Calu3 (cell line): ENCODE measurements at places on chromosomes 5 and 9. TPM values are rescaled to one million over a fixed set of nuclear protein-coding genes. Genes with fewer than 3 reads are reported as not detected.
A peak's percentile ranks its signal among the peaks of the same experiment; 100 is the strongest.

Gene SPINK13
- not detected in 2 replicates for total RNA-seq

- no peak for DNase-seq
These were observed 403.6 kb upstream of the IRX2 start for GRCh38 chr5:3155046-3155445.

DNA sequence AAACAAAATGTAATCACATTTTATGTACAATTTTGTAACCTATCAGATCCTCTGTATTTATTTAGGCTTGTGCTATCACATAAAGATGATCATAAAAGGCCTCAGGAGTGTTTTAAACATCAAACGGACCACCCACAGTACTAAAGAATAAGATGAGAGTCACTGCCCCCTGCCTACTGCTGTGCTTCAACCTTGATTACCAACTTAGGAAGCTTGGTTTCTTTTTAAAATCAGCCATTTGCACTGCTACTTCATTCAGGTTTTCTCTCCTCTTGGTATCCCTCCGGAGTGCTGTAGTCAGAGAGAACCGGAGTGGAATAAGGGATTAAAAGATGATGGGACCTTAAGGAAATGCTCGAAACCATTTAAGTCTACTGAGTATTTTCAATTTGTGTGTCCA is 6.9 kb downstream of the C7 start:
- no peak for DNase-seq

DNA sequence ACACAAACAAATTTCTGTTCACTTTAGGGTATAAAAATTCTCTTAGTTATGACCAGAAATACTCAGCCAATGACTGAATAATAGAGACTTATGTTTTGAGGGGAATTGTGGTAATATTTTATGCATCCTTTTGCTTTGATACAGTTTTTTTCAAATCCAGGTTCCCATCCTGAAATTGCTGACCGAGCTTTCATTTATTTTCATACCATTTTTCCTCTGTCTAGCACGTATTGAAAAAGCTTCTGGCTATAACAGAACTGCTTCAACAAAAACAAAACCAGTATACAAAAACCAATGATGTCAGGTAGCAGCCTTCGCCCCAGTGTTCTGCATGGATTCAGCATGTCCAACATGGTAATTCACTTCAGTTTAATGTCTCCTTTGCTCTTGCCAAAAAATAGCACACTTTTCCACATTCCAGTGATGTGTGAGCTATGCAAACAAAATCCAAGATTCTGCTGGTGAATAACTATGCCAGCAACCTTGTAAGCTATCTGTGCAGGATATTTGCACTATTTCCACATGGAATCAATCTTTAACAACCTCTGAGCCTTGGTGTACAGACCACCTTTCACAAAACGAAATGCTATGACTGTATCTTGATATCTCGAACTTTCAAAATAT is 22.0 kb downstream of the CCNH start:
- no peak for DNase-seq

GRCh38 chr5:132417461-132417860 is 48.0 kb downstream of the SLC22A5 start:
- no peak for DNase-seq

GRCh38 chr9:19934301-19934871 is 145.5 kb upstream of the SLC24A2 start:
- DNase-seq, result peak; percentile 2

- no peak for DNase-seq
These were observed 9.8 kb downstream of the CKMT2 start for GRCh38 chr5:81242906-81243436.

GRCh38 chr9:93531374-93531773 is 45.0 kb upstream of the PHF2 start:
- DNase-seq, result no peak

DNA sequence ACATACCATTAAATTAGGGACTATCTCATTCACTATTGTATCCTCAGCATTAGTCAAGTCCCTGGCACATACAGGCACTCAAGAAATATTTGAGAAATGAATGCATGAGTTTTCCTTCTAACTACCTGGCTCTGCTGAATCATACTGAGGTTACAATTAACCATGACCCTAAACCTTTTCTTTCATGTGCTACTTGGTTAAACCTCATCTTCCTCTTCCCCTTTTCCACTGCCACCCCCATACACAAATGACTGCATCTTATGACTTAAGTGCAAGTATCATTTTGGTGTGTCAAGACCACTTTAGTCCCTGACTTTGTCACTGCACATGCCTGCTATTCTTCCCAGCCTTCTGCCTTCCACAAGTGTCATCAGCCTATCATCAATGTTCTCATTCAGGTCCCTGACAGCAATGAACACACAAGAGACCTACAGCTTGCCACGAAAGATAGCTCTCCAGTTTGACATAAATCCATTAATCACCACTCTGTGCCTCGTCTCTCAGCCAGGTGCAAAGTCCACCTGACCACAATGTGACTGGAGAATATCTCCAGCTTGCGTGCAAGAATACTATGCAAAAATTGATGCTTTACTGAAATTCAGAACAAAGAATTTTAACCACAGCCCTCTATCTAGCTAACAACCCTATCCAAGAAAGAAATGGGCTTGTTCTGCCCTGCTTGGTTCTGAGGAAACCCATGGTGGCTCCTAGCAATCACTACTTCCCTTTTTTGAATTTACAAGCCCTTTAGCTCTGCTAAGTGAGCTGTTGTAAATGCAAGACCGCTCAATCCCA is 74.5 kb downstream of the MAPKAP1 start:
- peak; percentile 7 for DNase-seq

Gene KCNMB1
- total RNA-seq, result not detected in 2 replicates

GRCh38 chr9:70411121-70411929 is 3.1 kb downstream of the KLF9 start:
- no peak for DNase-seq

- peak; percentile 23 for DNase-seq
These were observed 268.6 kb upstream of the ARRDC3 start for GRCh38 chr5:91651704-91652103.

- DNase-seq, result no peak
These were observed 199.4 kb downstream of the GAPVD1 start for GRCh38 chr9:125460883-125461635.

GRCh38 chr5:81579262-81579924 is 171.5 kb downstream of the SSBP2 start:
- DNase-seq, result no peak

Gene UBQLN1
- 108 and 121 TPM in 2 replicates for total RNA-seq

DNA sequence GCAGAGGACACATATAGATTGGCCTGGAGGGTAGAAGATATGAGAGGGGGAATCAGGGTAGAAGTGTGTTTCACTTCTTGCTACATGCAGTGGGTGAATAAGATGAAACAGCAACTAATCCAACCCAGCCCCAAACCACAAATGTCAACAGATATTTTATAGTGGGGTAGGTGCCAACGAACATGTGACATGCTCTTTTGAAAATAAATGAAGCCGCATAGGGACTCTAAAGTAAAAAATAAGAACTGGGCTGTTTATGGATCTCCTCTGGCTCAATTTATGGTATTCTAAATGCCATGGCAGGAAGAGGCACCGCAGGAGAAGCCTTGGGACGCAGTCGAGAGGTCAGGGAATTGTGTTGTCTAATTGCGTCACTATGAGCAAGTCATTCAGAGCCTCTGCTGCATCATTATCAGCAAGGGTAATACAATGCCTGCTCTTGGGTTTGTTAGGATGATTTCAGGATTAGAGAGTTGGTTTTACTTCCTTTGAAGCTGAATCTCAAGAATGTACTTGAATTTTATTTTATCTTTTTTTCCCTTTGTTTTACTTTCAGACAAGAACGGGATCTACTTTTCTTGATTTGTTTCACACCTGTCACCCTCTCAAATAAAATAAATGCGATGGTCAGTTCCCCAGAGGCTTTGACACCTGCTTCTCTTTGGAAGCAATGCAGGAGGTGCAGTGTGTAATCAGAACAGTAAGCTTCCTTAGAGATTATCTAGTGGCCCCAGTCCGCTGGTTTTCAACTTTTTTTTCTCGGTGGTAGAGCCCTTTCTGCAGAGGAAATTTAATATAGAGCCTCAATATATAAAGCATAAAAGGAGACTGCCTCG is 375.6 kb upstream of the CLINT1 start:
- no peak for DNase-seq

- DNase-seq, result no peak
These were observed 50.5 kb downstream of the HACD4 start for GRCh38 chr9:20980832-20981455.

- no peak for DNase-seq
These were observed 170.3 kb downstream of the WDR70 start for GRCh38 chr5:37549411-37549810.

- no peak for DNase-seq
These were observed 727 bp upstream of the DNAJA1 start for GRCh38 chr9:33024126-33024965.

Gene DAB2
- total RNA-seq, result 9.5 and 12.4 TPM in 2 replicates

- no peak for DNase-seq
These were observed 21.7 kb downstream of the IGIP start for GRCh38 chr5:140147460-140147859.

- DNase-seq, result no peak
These were observed 6.7 kb upstream of the AQP3 start for GRCh38 chr9:33453999-33454660.

DNA sequence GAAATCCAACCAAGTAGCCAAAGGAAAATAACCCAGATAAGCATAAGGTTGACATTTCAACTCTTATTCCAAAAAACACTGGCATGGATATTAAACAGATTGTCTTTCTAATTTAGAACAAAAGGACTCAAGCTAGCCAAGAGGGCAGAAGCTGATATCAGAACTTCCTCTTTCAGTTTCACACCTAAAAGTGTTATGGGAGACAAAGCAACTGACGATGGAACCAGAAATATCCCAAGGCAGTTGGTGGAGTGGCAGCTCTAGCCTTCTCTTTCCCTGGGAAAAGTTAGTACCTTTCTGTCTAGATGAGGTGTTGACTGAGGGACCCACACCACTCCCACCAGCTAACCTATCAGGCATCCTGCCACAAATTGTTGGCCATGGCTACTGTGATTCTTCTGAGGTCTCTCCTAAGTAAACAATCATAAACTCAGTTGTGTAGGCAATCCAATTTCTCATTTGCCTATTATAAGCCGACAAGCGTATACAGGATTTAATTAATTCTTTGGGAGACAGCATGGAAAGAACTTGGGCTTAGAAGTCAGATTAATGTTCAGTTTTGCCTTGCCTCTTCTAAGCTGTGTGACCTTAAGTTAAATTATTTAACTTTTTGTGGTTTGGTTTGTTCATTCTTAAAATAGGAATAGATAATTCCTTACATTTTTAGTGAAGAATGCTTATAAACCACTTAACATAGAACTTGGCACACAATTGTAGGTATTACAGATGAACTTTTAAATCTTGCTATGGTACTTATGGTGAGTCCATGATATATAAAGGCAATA is 110.9 kb upstream of the ADAMTSL1 start:
- no peak for DNase-seq

Gene INSL6
- not detected in 2 replicates for total RNA-seq

DNA sequence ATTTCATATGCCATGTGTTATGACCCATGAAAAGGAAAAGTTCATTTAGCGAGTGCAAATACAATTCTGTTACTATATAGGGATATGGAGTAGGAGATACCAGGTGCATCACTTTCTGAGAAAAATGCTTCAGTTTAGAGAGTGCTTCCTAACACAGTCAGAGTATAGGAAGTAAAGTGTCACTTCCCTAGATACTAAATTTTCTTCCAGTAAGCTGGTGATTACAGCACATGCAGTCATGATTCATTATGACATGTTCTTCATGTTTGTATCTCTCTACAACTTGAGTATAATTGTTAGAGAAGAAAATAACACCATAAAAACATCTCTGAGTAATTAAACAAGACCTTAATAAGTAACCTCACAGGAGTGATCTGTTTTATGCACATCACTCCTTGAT is 837.0 kb downstream of the DNAH5 start:
- DNase-seq, result no peak

Gene TSPAN17
- total RNA-seq, result 66.3 and 67.7 TPM in 2 replicates

- no peak for DNase-seq
These were observed 71.0 kb upstream of the TARS1 start for GRCh38 chr5:33369485-33370465.

Gene TAF11L5
- not detected in 2 replicates for total RNA-seq

GRCh38 chr9:77019236-77019925 is at the start of gene FOXB2:
Gene FOXB2, plus strand, starts transcription at chr9:77019655. Its CDS starts 0 bp downstream, at chr9:77019655.
- DNase-seq, result no peak

DNA sequence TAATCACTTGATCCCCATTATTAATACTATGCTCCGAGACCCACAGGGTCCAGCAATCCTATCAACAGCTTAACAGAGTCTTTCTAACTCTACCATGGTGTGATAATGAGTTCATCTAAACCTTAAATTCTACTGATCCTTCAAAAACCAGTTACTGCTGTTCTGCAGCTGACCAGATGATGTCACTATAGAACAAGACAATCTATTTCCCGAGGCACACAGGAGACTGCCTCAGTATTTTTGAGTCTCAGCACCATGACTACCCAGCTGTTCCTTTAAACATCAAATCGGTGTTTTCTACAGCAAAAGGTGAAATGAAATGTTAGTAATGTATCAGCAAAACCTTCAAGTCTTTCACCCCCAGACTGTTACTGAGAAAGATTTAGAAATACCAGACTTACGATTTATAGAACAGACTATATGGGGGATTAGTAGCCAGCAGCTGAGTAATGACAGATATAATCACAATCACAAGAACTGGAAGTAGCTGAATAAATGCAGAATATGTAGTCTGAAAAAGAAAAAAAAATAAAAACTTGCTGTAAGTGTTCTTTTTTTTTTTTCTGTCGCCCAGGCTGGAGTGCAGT is 16.9 kb downstream of the DNAJC18 start:
- peak; percentile 59 for DNase-seq

Gene SLC9A3
- 1.1 and 2.0 TPM in 2 replicates for total RNA-seq

- DNase-seq, result no peak
These were observed 40.9 kb downstream of the FAF2 start for GRCh38 chr5:176489077-176489476.

Gene GALT
- 25.7 and 26.6 TPM in 2 replicates for total RNA-seq

DNA sequence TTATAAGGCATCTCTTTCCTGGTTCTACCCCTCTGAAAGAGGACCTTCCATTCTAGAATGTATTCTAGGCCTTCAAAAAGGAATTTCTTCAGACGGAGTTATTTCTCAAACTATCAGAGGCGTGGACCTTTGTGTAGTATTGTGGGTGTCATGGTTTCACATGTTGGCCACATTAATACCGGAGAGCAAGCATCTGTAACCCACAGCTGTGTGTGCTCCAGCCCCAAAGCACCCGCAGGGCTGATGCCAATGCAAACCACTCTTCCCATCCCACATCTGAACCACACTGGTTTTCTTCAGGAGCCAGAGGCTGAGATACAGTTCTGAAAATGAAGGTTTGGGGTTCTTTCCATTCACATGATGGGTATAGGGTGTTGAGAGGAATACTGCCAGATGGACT is 127.1 kb downstream of the BNC2 start:
- DNase-seq, result no peak

Gene PRLR
- total RNA-seq, result 0.59 and 1.2 TPM in 2 replicates

Gene PLAC8L1
- 1.4 and 3.8 TPM in 2 replicates for total RNA-seq

DNA sequence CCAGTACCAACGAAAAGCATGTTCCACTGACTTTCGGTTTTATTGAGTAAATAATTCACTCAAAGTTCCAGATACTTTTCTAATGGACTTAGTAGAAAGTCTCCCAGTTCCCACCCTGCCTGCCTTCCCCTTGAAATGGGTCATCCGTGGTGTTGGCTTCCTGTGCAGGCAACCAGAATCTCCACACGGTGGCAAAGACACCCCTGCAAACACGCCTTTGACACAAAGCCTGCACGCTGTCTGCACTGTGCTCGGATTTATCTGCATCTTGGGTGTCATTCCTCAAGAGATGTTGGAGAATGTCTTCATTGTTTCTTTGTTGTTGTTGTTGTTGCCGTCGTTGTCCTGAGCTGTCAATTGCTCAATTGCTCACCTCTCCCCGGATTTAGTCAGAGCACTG is 150.0 kb upstream of the IRX2 start:
- no peak for DNase-seq

- DNase-seq, result no peak
These were observed 8.9 kb downstream of the LARS1 start for GRCh38 chr5:146173597-146173996.

Gene SLC26A2
- 17.3 and 34.6 TPM in 2 replicates for total RNA-seq
